ENCODE measurements at places on chromosomes 12 and 14.

- DNase-seq = no peak
Observed at GRCh38 chr12:93152617-93153016, 223.5 kb upstream of the EEA1 start.

GRCh38 chr14:100738269-100738691, 11.6 kb downstream of the DLK1 start:
- no peak for DNase-seq

DNA sequence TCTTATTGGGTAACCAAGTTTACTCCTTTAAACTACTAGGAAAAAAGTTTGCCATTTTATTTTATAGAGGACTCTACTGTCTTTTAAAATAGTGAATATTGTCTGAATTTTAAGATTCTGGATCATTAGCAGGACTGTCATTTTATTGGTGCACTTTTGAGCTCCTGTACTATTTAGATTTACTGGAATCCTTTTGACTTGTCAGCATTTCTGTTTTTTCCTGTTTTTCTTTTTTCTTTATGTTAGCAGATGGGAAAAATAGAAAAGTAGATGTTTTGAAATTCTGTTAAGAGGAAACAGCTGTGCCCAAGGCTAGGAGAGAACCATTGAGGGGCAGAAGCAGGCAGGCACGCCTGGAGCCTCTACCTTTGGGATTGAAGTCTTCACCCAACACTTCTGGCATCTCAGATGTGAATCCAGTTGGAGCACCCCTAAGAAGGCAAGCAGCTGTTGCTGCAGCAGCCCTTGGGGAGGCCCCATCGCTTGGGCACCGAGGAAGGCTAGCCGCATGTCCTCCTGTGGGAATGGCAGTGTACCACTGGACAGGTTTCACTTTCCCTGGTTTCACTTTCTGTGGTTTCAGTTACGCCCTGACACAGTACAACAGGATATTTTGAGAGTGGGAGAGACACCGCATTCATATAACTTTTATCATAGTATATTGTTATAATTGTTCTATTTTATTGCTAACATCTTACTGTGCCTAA, 11.5 kb downstream of the RIMKLB start:
- DNase-seq = no peak

DNA sequence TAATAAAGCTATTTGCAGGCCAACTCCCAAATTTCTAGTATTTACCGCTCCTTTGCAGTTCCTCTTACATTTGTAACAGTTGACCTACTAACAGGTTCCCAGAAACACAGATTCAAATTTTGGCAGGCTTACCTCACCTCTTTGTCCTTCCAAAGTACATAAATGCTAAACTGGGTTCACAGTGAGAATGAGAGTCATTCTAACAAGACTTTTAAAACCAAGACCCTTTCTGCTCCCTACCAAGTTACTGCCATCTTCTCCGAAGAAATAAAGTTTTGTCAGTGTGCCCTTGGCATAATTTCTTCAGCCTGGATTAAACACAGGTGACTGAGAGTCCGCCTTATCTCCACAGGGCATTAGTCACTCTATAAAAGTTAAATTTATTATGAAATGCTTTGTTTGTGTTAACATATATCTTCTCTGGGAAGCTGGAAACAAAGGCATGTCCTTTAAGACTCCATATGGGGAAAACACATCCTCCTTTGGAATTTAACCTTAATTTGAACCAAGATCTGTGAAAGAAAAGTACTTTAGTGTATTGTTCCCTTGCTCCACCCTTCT, 28.2 kb downstream of the FOXA1 start:
- DNase-seq = no peak

- DNase-seq = no peak
Observed at GRCh38 chr14:32898876-32899275, 39.8 kb upstream of the NPAS3 start.

DNA sequence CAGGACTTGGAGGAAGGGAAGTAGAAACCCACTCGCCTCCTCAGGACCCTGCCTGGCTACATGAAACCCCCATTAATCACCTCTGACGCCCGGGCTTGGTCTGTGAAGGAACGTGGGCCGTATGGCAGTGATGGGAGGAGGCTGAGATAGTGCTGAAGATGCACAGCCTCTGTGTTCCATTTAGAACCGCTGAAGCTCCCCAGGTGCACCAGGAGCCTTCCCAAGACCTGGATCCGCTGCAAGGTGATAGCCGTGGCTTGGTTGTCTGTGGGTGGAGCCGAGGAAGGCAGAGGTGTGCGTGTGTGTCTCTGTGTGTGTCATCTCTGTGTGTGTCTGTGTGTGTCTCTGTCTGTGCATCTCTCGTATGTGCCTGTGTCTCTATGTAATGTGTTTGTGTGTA, 293.1 kb downstream of the CACNA1C start:
- no peak for DNase-seq

DNA sequence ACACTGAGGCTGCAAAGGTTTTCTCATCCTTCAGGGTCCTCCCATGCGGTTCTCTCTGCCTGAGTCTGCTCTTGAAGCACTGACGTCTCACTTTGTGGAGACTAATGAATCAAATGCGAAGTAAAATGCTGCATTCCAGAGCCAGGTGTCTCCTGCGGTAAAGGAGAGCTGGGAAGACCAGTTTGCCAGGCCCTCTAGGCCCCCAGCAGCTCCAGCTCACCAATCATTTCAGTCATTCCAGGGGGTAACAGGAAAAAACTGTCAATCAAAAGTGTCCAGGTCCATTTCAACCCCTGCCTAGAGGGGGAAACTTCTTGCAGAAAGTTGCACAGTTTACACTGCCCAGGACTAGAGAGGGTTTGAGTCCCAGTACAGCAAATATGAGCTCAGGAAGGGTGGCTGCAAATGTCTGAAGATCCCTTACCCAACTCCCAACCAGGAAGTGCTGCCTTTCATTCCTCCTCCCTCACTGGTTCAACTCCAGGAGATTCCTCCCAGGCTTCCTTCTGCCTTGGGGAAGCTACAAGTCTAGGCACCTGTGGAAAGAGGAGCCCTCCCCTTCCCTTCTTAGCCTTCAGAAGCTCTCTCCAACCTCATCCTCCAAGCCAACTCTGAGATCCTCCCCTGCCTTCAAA, 2.7 kb upstream of the NXPH4 start:
- DNase-seq = no peak

DNA sequence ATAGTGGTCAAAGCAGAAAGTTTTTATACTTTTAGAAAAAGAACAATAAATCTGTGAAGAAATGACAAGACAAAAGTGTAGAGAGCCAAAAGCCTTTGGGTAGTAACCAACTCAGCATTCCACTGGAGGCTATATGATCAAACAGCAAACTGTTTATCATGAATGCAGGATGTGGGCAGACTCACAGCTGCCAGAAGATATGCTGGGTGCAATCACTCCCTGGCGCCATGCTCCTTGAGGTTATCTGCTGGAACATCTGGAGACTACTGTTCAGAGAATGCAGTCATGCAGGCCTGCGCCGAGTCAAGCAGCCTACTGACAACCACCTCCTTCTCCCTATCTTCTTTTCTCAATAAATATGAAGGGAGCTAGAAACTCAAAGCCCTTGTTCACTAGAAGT, 49.0 kb upstream of the SLC8A3 start:
- no peak for DNase-seq

- no peak for DNase-seq
Observed at GRCh38 chr14:75433631-75434071, 5.8 kb downstream of the JDP2 start.

- no peak for DNase-seq
Observed at GRCh38 chr12:50166799-50167048, 445 bp downstream of the CERS5 start.

GRCh38 chr14:59490756-59491155, 6.4 kb downstream of the JKAMP start:
- no peak for DNase-seq

GRCh38 chr14:79011091-79011919, 841.1 kb downstream of the NRXN3 start:
- DNase-seq = no peak

GRCh38 chr14:87944987-87945604, 47.9 kb downstream of the GALC start:
- no peak for DNase-seq

GRCh38 chr12:47766502-47767215, 6.4 kb upstream of the SLC48A1 start:
- DNase-seq = no peak

- no peak for DNase-seq
Observed at GRCh38 chr12:65800937-65801336, 23.3 kb upstream of the HMGA2 start.

GRCh38 chr14:73613419-73613963, 1.2 kb downstream of the ACOT6 start:
- no peak for DNase-seq

GRCh38 chr14:64777461-64777860, 73.2 kb downstream of the PLEKHG3 start:
- no peak for DNase-seq

GRCh38 chr14:105700622-105701288, 174.4 kb downstream of the TMEM121 start:
- DNase-seq = peak; percentile 51

GRCh38 chr12:44029194-44029593, 193.3 kb downstream of the TMEM117 start:
- DNase-seq = no peak

- DNase-seq = no peak
Observed at GRCh38 chr12:5505116-5505515, 73.2 kb downstream of the NTF3 start.

- no peak for DNase-seq
Observed at GRCh38 chr12:76855271-76855670, 23.5 kb downstream of the CSRP2 start.

- peak; percentile 2 for DNase-seq
Observed at GRCh38 chr14:70567791-70568190, 32.7 kb downstream of the MED6 start.

- no peak for DNase-seq
Observed at GRCh38 chr12:114834621-114835020, 150.6 kb upstream of the TBX3 start.

GRCh38 chr14:39847194-39847593, 415.0 kb upstream of the FBXO33 start:
- no peak for DNase-seq

- DNase-seq = no peak
Observed at GRCh38 chr12:5768581-5769196, 176.4 kb downstream of the ANO2 start.

DNA sequence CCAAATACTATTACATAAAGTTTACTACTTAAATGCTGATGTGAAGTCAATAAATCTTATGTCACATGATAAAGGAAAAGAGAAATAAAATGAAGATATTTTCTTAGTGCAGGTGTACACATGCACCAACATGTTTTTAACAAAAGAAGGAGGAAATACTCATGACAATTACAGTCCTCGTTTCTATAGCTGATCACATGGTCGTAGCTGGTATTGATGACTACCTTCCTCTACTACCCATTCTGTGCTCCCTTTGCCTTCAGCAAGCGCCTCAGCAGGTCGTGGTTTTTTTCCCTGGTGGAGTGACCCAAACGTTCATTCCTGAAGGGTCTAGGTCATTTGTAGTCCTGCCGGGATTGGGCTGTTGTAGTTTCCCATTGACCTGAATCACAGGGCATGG, 25.4 kb upstream of the SLC10A1 start:
- no peak for DNase-seq

DNA sequence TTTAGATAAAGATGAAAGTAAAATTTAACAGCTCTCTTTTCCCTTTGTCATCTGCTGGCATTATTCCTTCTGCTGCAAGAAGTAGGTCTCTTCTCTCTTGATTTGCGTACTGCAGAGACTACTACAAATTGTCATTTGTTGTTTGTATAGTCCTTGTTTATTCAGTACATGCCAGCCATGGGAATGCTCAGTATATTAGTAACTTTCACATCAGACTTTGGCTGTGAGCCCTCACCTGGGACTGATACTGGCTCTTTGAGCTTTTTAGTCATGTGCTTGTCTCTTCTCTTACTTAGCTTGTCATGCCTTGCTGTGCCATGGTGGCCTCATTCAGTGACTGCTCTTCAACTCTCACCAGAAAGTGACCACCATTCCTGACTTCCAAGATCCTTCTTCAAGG, 169.8 kb downstream of the PRKCH start:
- no peak for DNase-seq

DNA sequence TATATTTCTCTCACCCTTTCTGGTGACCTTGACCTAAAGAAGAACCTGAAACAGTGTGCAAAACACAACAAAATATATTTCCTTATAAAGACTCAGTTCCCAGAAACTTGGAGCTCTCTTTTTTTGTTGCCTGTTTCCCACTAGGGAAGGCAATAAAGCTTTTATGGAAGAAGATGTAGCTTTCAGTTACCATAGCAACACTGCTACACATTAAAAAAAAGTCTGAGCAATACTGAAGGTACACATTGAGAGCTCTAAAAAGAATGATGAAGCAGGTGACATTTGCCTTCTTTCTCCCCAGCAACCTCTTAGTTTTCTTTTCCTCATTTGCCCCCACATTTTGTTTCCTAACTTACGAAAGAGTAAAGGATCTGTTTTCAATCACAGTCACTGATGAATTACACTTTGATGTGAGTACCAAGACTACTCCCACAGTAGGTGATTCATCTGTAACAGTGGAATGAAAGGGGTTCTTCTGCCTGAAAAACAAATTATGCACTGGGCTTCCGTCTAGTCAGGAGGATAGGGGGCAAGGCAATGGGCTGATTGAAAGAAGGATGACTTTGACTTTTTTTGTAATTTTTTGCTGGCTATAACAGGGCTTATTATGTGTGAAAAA, 1.1 kb upstream of the CATSPERB start:
- no peak for DNase-seq

DNA sequence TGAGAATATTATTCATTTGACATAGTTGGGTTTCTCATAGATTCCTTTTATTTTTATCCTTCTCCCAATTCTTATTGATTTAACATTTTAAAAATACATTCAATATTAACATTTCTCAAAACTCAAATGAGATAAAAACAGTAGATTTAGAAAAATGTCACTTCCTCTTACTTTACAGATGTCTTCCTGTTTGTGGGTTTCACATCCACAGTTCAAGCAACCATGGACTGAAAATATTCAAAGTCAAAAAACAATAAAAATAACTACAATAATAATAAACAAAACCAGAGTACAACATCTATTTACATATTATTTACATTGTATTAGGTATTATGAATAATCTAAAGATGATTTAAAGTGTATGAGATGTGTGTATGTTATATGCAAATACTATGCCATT, 111.3 kb upstream of the SLC16A7 start:
- no peak for DNase-seq

- DNase-seq = no peak
Observed at GRCh38 chr12:116958402-116959197, 47.9 kb downstream of the FBXW8 start.

DNA sequence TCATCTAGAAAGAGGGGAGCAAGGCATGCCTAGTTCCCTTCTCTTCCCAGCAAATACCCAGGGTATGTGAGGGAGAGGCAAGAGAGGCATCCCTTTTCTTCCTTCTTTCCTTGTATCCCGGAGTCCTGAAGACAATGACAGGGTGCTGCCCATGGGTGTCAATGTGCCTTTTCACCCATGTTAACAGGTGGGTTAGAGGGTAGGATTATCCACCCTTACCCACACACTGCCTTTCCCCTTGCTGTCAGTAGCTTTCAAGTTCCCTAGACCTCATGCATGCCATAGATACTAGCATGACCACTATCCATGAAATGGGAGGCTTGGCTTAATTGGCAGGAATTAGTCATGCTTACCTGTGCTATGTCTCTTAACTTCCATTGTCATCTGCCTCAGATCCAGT, 36.3 kb upstream of the PCNX1 start:
- DNase-seq = no peak

Data from CD4-positive, alpha-beta T cell treated with Interleukin-4 for 1 hour (primary cell).